ENCODE measurements at places on chromosomes 3 and 15.
A peak's percentile ranks its signal among the peaks of the same experiment; 100 is the strongest.

DNA sequence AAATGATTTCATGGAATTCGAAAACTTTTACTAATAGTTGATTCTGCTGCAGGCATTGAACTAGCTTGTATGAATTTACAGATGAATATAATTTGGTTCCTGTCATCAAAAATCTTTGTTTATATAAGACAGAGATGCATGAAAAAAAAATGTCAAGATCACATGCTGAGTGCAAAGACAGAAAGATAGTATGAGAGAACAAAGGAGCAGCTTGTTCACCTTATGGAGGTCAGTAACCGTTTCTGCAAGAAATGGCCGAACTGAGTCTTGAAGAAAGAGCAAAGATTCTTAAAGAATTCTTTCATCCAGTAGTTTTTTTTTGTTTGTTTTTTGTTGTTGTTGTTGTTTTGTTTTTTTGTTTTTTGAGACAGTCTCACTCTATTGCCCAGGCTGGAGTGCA lies 450.6 kb downstream of the TUSC7 start:
- DNase-seq: no peak

DNA sequence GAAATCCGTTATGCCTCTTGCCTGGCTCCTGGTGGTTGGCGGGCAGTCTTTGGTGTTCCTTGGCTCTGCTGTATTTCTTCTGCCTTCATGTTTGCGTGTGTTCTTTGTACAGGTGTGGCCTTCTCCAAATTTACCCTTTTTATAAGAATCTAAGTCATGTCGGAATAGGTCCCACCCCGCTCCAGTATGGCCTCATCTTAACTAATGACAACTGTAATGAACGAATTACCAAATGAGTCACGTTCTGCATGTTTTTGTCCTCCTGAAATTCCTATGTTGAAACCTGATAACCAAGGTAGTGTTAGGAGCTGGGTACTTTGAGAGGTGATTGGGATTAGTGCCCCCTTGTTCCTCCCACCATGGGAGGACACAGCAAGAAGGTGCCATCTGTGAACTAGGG lies 71.1 kb downstream of the ITPR1 start:
- no peak for DNase-seq

DNA sequence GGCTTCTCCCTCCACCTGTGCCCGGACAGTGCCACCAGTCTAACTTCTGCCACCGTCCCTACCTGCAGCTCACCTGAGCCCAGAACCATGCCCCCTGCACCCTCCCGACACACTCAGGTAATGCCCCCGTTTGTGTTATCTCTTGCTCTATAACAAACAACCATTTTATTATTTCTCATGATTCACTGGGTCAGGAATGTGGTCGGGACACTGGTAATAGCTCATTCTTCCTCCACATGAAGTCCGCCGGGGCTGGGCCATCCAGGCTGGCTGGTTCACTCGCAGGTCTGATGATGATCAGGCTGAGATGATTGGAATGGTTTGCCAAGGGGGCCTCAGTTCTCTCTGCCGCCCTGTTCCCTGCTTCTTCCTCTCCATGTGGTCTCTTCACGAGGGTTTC lies 20.3 kb upstream of the NR2E3 start:
- DNase-seq: no peak

DNA sequence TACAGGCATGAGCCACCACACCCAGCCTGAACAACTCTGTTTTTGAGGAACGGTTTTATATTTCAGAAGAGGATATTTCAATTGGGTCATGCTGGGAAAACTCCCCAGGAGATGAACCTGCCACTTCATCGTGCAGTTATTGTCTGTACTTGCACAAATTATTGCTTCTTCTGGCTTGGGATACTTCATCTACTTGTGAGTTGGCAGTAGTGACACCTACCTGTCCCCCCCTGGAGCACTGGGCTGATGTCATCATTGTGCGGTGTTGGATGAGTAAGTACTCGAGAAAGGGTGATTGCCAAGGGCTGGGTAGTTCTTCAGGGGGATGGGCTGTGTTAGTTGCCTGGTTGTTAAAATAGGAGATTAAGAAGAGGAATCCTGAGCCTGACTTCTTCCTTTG lies 85.1 kb upstream of the SAMMSON start:
- DNase-seq: no peak

GRCh38 chr3:116741467-116741866 lies 31.9 kb downstream of the TUSC7 start:
- DNase-seq: no peak

- no peak for DNase-seq
These were observed 433.8 kb upstream of the RBMS3 start for GRCh38 chr3:28846971-28847478.

DNA sequence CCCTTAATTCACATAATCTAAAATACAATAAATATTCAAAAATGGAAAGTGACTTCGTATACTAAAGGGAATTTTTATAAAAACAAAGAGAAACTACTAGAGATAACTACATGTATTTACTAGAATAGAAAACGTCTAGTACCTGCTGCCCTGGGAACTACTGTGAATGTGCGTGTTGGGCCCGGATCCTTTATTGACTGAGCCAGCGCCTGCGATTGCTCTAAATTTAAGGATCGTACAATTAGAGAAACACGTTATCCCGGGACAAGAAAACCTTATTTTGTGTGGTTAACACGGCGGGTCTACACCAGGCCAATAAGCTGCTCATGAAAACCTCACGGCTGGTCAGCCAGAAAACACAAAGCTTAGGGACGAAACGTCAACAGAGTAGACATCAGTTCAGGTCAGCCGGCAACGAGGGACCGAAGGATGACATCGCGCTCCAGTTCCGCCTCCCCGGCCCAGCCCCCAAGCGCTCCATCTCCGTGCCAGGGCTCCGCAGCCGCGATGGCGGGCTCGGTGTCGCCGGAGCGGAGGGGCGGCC lies 555 bp downstream of the TM2D3 start:
- no peak for DNase-seq

GRCh38 chr15:98113327-98113726 lies 152.8 kb downstream of the ARRDC4 start:
- DNase-seq: no peak

GRCh38 chr3:8457039-8457438 lies 44.6 kb upstream of the LMCD1 start:
- peak; percentile 52 for DNase-seq

GRCh38 chr3:31533169-31534064 lies 692 bp downstream of the STT3B start:
- peak; percentile 20 for DNase-seq

- no peak for DNase-seq
These were observed 27.2 kb downstream of the OXSM start for GRCh38 chr3:25817107-25817506.

- DNase-seq: no peak
These were observed 13.2 kb upstream of the ZBED2 start for GRCh38 chr3:111608383-111608782.

GRCh38 chr3:133717424-133717823 lies 28.8 kb upstream of the TF start:
- no peak for DNase-seq

- DNase-seq: no peak
These were observed 471.6 kb downstream of the FHIT start for GRCh38 chr3:60779637-60780036.

DNA sequence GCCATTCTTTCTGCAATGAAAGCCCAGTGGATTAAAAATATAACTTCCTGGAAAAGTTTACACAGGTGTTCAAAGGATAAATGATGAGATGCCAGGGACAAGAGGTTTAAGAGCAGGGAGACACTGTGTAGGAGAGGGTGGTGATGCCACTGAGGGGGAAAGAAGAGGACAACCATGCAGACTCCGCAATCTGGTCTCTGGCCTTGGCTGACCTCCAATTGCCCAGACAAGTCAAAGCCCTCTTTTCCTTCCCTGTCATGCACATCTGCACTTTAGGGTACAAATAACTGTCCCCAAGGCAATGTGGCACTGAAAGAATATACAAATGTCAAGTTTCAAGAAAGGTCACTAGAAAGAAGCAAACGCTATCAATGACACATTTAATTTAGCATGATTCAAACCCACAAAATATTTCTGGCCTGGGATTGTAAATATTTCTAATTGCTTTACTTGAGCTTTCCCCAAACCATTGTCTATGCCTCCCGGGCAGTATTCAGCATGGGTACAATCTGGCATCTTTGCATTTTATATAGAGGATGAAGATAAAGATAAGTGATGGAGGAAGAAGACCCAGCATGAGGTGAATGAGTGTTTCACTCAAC lies 319.4 kb downstream of the PLCL2 start:
- no peak for DNase-seq

DNA sequence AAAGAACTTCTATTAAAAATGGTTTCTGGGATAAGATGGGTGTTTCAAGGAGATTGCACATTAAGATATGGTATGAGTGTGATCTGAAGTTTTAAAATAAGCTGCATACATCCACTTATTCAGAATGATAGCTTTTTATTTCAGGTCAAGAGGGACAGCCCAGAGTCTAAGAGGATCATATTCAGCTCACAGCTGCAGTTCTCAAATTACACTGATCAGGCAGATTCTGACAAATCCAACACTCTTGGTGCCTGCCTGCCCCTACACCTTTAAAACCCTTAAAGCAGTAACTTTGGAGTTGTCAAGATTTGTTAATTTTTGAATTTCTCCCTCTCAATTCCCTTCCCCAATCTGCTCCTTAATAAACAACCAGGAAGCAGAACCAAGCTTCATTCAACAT lies 9.1 kb upstream of the TMEM87A start:
- no peak for DNase-seq

DNA sequence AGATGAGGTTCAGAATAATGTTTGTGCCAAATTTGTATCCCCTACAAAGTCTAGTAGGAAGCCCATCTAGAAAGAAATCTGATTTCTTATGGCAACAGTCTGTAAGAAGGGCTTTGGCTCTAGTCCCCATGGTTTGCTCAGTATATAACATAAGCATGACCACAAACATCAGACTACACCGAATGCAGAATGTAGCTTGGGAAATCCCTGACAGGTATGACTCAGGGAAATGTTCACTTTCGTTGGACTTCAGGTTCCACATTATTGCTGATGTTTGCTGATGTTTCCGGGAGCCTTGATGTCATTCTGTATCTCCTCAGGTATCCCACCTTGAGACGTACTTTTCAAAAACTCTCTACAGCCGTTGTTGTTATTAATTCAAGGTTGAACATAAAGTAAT lies 304.4 kb upstream of the TGFBR2 start:
- DNase-seq: no peak

DNA sequence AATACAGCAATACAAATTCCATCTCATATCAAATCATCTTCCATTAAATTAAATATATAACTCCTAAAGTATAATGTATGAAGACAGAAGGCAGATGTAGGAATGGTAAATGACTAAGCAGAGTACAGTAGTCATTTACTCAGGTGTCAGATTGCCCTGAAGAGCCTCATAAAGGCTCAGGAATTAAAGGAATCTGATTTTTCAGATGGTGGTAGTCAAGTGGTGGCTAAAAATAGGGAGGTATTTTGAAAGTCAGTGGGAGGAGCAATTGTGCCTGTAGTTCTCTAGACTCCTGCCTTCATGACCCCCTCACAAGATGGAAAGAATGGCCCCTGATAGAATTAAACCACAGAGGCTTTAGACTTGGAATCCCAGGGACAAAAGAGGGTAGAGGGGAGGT lies 142.7 kb upstream of the SYNPR start:
- DNase-seq: no peak

DNA sequence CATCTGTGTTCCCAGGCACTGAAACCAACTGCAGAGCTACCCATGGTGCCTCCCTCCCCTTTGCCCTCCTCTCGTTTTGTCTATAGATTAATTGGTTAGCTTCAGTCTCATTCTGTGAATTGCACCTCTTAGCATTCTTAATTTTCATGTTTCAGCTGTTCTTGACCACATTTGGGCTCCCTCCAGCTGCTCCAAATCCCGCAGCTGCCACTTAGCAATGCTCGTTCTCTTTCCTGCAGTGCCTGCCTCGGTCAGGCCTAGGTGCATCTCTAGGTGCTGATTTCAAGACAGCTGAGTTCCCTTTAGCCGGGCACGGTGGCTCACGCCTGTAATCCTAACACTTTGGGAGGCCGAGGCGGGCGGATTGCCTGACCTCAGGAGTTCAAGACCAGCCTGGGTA lies 47.0 kb upstream of the SMAD3 start:
- DNase-seq: no peak

GRCh38 chr3:188234132-188234531 lies 80.2 kb downstream of the LPP start:
- no peak for DNase-seq

- DNase-seq: no peak
These were observed 6.1 kb upstream of the SLCO2A1 start for GRCh38 chr3:134035836-134036235.

GRCh38 chr3:44906997-44907396 lies 32.6 kb downstream of the TGM4 start:
- DNase-seq: no peak

GRCh38 chr15:100934166-100934565 lies 15.0 kb downstream of the LRRK1 start:
- no peak for DNase-seq

DNA sequence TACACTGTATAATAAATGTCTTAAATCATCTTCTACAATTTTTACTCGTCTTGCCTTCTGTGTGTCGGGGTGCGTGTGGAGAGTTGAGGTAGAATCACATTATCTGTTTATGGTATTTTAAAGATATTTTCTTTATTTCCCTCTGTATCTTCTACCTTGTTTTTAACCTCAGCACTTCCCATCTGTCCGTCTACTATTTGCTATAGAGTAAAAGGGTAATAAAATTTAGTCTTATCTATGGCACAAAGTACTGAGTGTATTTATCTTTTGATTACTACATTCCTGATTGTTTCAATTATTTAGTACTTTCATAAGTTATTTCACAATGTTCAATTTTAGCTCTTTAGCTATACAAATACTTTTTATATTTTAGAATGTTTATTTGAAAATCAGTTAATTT lies 62.2 kb downstream of the TRPC1 start:
- DNase-seq: no peak

DNA sequence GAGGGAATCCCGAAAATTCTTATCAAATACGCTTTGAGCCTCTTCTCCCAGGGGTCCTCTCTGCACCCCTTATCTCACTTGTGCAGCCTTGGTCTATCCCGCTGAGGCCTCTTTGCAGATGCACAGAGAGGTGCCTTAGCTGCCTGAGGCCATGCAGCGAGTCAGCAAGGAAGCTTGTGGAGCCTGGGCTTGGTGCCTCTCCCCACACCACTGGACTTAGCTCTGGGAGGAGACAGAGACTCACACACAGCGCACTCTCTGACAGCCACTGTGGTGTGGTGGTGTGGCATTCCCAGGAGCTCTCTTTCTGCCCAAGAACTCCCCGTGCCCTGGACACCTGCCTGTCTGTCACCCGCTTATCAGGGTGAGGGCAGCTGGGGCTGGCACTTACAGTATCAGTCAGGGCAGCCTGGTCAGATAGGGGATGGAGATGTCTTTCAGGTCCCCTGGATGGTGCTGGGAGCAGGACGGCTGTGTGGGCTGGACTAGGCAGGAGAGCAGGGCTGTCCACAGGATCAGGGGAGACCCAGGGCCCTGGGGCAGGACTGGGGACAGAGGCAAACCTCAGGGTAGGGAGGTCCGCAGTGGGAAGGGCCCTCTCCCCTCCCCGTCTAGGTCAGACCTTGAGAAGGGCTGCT lies 10.2 kb upstream of the LINGO1 start:
- DNase-seq: no peak

Measured in fibroblast of pulmonary artery (primary cell).